ENCODE measurements at places on chromosomes 3 and 15.

DNA sequence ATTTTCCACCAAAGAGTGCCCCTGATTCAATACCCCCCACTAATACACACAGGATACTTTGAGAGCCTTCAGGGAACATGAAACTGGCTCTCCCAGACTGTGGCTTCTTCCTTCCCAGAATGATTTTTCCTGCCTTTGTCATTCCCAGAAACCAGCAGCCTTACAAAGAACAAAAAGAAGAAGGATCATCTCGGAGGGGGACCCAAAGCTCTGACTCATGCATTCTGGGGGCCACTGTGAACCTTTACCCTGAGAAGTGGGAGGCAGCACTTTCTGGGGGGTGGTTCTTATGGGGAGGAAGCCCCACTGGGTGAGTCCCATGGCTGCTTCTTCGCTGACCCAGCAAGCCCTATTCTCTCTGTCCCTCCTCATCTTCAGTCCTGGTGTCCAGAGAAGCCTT lies 44.7 kb upstream of the RAD18 start:
- no peak for DNase-seq

DNA sequence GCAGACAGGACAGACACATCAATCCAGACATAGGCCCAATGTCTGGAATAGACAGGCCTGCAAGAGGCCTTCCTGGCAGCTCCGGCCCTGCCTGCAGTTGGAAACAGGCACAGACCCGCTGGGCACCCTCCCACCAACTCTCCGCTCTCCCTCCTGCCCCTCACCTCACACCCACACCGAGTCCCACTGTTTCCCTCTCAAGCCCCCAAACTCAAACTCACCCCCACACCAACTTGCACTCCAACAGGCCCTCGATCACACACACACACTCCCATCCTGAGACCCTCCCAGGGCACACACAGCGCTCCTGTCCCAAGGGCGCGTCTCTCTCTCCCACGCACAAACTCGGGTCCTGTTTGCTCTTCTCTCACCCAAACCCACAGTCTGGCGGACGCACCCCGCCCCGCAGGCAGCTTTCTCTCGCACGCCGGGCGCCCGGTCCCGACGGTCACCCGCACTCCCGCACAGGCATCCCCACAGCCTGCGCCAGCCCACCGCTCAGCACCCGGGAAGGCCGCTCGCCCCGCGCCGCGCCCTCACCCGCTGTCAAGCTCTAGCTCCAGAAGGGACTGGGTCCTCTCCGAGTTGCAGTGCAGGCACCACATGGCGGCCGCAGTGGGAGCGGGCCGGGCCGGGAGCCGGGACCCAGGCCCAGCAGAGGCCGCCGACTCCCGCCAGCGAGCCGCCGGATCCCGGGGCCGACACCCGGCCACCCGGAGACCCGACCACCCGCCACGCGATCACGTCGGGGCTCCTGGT lies 106.2 kb downstream of the IQSEC1 start:
- no peak for DNase-seq

DNA sequence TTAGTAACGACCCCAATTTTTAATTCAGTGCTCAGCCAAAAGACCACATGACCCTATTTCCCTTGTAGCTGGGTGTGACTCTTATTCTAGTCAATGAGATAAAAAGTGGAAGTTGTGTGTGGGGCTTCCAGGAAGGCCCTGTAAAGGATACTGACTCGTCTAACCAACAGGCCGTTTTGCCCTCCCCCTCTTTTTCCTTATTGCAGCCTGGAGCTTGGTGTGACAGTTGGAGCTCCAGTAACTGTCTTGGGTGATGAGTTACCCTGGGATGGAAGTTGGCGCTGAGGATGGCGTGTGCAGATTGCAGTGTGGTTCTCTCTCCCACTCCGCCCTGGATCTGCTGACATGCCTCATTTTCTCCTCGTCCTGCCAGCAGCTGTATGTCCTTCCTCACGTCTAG lies 209.3 kb upstream of the PROK2 start:
- no peak for DNase-seq

DNA sequence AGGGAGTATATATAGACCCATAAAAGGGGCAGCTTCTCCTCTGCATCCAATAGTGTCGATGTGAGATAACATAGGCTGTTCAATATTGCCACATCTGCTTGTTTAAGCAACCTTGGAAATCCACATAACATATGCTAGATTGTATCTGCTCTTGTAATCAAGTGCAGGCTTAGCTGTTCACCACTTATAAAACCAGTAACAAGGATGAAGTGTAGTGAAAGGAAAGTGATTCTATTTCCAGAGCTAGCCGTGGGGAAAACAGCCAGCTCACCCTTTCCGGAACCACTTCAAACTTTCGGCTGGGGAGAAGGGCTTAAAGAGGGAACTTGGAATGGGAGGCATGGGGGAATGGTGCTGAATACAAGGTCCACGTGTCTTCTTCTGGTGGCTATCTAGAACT lies 204.0 kb downstream of the TAFA4 start:
- DNase-seq: no peak

- no peak for DNase-seq
Observed at GRCh38 chr15:50059203-50059772, 59.7 kb downstream of the ATP8B4 start.

GRCh38 chr3:155382396-155383042 lies 89.0 kb upstream of the STRIT1 start:
- no peak for DNase-seq
